HuH-7.5 (cell line): ENCODE measurements at places on chromosomes 6 and 20.

DNA sequence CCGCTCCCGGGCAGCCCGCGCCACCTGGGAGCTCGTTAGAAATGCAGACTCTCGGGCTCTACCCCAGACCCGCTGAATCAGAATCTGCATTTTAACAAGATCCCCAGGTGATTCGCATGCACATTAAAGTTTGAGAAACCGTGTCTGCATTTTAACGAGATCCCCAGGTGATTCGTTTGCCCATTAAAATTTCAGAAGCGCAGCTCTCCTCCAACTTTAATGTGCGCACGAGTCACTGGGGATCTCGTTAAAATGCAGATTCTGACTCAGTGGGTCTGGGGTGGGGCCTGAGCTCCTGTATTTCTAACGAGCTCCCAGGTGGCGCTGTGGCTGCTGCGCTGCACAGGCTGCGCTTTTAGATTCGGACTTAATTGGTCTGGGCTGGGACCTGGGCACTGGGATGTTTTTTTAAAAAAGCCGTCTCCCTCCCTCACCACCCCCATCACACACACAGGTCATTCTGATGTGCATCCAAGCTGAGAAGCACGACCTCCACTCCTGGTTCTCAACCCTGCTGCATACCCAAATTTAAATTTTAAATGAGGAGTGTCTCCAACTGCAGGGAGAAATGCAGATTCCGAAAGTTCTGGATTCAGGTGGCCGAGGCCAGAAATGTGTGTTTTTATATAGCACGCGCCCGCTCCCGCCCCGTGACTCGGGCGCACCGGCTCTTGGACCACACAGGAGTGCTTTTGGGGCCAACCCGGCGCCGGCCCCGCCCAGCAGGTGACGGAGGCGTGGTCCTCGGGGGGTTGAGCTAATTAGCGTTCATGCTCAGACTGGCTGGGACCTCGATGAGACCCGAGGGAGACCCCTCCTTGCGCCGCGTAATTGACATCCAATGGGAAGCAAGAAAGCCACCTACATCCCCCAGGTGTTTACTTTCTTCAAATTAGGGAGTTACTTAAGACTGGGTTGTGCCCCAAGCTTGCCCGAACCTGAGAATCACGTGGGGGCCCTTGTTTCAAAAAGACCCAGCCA, 85.8 kb downstream of the ZFP64 start:
- no peak for DNase-seq

DNA sequence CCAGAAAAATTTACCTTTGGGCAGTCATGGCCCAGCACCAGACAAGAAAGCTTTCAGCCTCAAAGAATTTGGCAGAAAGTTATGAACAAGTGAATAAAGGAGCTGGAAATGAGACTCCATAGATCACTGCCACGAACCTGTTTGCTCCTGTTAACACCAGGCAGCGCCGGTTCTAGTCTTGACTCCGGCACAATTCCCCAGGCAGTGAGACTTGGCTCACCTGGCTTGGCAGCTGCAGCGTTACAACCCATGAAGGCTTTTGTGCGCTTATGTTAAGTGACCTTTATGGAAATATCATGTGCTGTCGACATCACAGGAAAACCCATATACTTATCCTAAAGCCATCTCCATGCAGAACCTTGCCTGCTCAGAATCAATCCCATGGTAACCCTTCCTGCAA, 22.2 kb upstream of the FOXC1 start:
- no peak for DNase-seq

GRCh38 chr20:53247468-53248103, 275.4 kb downstream of the TSHZ2 start:
- no peak for DNase-seq

DNA sequence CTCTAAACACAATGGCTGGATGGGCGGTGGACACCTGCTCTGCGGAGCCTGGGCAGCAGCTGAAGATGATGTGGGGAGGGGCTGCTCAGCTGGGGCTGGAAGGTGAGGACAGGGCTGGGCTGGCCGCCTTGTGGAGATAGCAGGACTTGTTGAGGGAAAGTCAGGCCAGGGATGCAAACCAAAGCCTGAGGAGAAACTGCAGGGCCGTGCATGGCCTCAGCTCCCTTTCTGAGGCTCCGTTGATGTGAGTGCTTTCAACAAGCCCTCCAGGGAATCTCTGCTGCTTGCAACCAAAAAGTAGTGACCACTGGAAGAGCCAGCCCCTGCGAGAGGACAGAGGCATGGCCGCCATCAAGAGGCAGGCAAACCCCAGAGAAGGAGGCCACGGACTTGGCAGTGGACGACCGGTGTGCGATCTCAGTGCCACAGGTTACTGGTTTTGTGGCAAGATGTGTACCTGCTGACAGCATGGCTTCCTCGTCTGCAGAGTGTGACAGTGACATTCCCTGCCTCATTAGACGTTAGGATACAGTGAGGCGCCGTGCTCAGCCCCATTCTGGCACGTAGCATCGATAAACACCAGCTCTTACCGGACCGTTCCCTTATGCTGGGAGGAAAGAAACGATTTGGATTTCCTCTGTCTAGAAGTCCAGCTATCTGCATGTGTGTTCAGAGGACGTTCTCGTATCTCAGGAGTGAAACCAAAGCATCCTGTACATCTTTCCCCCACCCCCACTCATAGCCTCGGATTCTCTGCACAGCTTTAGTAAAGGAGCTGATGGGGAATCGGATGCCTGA, 37.9 kb downstream of the ERMARD start:
- DNase-seq, result no peak

DNA sequence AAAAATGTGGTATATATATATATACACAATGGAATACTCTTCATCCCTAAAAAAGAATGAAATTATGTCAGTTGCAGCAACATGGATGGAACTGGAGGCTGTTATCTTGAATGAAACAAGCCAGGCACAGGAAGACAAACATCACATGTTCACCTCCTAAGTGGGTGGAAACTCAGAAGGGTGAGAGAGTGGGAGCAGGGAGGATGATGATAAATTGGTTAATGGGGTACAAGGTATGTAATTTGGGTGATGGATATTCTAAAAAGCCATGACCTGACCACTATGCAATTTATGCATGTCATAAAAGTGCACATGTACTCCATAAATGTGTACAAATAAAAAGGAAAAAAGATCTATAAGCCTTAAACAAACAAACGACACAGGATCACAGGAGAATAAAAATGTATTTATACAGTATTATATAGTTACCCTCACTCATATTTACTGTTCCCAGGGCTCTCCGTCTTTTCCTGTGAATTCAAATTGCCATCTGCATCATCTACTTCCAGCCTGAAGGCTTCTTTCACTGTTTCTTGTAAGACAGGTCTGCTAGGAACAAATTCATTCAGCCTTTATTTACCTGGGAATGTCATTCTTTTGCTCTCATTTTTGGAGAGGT, 89.8 kb downstream of the SYNDIG1 start:
- DNase-seq, result no peak

GRCh38 chr20:37267667-37268313, 6.2 kb upstream of the GHRH start:
- no peak for DNase-seq

DNA sequence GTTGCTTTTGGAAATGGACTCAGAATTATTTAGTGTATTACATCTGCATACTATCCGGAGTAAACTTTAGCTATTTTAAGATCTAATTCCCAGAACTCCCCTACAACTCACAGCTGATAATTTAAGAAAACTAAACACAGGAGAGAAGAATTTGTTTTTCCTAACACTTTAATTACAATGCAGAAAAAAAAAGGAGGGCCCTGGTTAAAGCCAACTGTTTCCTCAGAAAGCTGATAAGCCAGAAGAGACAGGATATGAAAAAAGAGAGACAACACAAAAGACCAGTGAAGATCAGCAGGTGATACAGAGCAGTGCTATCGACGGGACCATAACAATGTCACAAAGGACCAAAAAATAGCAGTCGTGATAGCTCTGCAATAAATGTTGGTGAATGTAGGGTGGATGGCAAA, 5.8 kb downstream of the IFNGR1 start:
- no peak for DNase-seq

DNA sequence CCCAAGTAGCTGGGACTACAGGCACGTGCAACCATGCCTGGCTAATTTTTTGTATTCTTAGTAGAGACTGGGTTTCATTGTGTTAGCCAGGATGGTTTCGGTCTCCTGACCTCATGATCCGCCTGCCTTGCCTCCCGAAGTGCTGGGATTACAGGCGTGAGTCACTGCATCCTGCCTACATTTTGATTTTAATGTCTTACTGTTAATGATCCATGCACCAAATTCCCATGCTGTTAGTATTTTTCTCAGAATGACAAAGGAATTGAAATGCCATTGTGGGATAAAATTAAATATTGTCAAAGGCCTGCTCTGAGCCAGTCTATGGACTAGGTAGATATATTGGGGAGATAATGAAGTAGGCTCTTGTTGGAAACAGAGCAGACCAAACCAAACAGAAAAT, 28.2 kb downstream of the CBFA2T2 start:
- DNase-seq, result no peak

GRCh38 chr20:6705106-6705766, 62.2 kb upstream of the BMP2 start:
- DNase-seq, result no peak
